ENCODE measurements at places on chromosomes 7 and 10.

DNA sequence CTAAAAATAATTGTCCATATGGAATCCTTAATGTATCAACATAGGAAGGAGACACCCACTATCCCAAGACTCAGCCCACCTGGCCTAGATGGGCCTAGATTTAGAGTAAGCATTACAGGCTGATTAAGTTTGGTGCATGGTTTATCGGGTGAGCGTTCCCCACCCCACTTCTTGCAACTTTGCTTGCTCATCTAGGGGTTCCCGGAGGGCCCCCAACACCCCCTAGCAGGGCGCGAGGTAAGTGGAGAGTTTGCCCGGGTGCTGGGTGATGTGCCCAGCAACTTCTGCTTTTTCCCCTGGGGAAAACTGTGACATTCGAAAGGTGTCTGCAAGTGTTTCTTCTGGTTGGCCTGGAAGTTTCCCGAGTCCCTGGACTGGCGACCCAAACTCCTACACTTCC is 31.7 kb downstream of the SKIDA1 start:
- DNase-seq, result no peak

DNA sequence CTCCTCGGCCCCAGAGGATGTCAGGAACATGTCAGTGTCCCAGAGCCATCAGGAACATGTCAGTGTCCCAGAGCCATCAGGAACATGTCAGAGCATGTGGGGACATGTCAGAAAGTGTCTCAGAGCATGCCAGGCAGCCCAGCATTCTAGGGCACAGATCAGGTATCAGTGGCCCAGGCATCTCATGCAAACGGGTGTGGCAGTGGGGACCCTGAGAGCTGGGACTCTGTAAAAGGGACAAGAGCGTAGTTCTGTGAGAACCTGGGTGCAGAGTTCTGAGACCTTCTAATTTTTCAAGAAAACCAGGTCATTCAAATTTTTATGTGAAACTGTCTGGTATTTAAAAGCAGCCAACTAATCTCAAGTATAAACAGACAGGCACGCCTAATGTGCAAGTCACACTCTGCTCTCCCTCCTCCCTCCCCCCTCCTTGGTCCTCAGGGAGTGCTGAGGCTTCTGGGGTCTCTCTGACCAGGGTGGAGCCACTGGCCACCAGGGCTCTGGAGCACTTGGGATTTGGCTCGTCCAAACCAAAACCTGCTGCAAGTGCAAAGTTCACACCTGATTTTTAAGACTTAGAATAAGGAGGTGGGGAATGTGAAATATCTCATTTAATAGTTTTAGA is 64.6 kb downstream of the ALOX5 start:
- no peak for DNase-seq

GRCh38 chr10:110068780-110069179 is 61.0 kb downstream of the ADD3 start:
- DNase-seq, result no peak

DNA sequence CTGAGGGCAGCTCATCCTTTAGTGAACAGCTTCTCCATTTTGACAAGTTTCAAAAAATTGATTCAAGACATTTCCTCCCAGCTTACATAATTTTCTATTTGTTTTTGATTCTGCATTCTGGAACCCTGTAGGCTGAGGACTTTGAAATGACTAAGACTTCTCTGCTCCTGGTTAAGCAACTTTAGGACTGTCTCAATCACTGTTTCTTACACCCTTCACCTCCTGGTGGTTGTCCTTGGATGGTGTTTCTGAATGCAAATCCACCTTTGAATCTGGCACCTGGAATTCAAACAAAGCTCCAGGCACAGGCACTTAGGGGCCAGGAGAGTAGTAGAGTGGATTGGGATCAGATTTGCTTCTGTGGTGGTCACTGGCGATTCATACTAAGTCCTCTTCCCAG is 595.5 kb downstream of the LRMDA start:
- DNase-seq, result no peak

DNA sequence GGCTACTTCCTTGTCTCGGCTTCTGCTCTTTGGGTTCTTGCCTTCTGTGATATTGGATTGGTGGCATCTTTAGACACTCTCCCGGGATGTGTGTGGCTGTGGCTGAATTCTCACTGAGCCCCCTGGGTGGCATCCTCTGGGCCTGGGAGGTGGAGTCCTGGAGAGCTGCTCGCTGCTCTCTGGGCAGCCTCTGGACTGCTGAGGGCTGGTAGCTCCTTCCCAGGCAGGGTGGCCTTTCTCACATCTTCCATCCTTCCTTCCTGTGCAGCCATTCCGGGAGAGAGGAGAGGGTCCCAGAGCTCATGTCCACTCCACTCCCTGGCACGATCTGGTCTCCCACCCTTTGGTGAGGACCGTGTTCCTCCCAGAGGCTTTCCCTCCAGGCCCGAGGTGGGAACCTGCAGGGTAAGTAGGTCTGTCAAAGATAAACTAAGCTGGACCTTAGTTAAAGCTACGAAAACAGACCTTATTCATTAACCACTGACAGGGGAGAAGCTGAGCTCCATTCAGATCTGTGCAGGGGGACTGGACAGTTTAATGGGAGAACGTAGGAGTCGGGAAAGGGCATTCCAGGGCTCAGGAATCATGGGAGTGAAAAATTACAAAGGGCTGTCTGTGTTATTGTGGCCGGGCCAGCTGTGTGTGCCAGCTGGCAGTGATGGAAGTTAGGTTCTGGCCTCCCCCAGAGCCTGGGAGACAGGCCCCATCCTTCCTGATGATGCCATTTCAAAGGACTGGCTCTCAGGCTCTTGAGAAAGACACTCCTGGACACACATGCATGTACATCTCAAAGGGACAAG is 8.7 kb downstream of the ATP6V0E2 start:
- DNase-seq, result no peak

DNA sequence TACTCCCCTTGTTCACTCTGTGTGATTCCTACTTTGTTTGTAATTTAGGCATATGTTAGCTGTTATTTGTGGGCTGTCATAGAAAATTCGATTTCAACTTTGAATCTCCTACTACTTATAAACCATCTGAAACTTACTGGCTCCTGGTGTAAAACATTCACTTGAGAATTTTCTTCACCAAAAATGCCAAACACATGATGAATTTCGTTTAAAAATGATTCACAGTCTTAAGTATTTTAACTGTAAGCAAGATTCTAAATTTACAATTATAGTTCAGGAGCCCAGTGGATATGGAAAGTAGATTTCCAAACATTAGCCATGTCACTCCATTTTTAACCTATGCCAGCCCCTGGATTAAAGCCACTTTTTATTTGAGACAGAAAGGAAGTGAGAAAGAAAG is 3.1 kb downstream of the CPED1 start:
- DNase-seq, result no peak

GRCh38 chr10:61125560-61126170 is 181.7 kb upstream of the RHOBTB1 start:
- DNase-seq, result no peak

DNA sequence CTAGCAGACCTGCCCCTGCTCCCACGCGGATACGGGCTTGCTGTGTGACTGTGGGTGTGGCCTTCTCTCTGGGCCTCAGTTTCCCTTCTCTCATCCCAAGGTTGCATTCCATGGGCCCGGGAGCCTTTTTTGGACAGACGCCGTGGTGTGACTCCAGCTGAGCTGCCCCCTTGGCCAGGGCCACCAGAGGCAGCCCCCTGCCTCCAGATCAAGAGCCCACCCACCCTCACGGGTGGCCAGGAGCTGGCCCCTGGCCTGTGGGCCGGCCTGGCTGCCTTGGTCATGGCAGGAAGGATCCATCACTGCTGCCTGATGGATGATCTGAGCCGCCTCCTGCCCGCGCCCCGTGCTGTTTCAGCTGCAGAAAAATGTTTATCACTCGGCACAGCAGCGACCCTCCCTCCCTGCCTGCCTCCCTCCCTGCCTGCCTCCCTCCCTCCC is 27.8 kb upstream of the ELFN1 start:
- no peak for DNase-seq

DNA sequence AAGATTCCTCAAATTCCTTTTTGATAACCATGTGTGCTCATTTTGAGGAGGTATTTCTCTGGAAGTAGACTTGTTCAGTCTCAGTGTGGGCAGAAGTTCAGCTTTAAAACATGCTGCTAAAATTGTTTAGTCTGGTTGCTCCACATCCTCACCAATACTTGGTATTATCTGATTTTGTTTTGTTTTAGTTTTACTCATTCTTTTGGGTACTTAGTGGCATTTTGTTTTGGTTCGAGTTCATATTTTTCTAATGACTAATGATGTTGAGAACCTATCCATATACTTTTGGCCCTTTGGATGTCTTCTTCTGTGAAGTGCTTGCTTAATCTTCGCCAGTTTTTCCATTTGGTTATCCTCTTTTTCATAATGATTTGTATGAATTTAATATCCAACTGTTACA is 694.2 kb upstream of the FZD8 start:
- no peak for DNase-seq

DNA sequence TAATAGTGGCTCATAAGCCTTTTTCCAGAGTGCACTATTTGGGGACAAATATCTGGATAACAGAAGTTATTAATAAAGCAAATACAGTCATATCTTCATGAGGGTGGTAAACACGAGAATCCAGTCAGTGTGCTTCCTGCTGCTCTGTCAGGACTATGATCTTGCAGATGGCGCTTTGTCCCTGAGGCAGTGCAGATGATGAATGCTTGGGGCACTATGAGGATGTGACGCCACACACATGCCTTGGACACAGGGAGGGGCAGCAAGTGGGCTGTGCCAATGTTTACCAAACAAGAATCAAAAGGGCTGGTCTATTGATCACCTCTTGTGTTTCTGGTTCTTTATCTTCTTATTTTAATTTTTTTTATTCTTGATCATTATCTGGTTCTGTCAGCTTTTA is 79.8 kb downstream of the GAD2 start:
- no peak for DNase-seq

DNA sequence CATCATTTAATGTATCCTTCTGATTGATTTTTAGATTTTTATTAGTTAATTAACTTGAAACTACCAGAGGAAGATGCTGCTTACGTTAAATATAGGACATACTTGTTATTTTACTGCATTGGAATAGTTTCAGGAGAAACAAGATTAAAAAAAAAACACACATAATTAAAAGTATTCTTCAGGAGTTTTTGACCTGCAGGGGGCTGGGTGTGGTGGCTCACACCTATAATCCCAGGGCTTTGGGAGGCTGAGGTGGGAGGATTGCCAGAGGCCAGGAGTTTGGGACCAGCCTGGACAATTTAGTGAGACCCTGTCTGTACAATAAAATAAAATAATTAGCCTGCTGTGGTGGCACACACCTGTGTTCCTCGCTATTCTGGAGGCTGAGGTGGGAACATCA is 10.7 kb downstream of the CBLL1 start:
- DNase-seq, result no peak

DNA sequence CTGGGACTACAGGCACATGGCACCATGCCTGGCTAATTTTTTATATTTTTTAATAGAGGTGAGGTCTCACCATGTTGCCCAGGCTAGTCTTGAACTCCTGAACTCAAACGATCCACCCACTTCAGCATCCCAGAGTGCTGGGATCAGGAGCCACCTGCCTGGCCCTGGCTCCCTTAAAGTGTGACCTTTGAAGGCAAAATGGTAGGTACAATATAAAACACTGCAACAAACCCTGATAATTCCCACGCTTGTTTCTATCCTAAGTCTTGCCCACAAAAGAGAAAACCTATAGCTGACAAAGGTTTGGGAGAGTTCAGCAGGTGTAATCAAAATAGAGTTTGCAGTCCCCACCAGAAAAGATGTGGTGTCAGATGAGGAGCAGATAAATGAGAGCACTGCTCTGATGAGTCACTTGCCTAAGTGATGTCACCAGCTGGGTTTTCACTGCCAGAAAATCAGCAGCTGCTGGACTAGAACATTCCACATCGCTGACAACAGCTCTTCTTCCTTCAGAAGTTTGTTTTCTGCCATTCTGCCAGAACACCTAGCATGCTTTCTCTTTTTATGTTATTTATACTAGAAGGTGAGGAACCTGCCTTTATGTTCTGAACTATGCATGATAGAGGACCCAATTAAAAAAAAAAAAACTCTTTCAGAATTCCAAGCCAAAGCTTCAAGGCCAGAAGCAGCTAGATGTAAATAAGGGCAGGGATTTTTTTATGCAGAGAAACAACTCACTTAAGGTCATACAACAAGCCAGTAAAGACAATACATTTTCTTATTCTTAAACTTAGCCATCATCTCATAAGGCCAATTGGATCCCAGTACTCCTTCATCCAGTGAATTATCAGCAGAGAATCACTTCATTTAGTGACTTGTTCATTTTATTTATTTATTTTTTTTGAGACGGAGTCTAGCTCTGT is 18.0 kb downstream of the PURB start:
- no peak for DNase-seq

DNA sequence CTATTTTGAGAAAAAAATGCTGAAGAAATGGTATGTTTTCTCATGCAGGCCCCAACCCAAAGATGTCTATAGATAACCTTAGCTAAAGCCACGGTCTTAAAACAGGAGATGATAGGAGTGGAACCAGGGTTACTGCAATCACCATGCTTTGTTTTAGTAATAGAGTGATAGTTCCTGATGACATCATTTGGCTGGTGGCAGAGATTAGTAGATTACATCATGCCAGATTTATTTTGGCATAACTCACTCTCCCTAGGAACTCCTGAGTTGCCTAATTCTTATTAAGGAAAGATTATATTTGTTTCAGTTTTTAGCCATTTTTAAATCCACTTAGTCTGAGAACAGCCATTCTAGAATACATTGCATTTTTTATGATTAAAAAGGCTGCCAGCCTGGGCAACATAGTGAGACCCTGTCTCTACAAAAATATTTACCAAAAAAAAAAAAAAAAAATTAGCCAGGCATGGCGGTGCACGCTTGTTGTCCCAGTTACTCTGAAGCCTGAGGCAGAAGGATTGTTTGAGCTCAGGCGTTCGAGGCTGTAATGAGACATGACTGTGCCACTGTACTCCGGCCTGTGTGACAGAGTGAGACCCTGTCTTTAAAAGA is 17.8 kb downstream of the ENO4 start:
- no peak for DNase-seq

DNA sequence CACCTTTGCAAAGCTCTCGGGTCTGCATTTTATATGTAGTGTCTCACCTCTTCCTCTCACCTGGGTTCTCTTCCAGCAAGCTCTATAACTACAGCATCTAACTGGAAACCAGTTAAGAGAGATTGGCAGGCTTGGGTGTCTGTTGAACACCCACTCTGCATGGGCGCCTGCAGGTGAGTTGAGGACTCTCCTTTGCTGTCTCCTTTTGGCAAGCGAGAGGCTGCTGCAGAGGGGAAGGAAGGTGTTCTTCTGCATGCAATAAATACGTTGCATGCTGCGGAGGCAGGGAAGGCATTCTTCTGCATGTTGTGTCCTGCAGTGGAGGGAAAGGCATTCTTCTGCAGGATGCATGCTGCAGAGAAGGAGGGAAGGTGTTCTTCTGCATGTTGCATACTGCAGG is 81.4 kb upstream of the ADAM12 start:
- no peak for DNase-seq

GRCh38 chr7:52423251-52423650 is 612.2 kb upstream of the POM121L12 start:
- DNase-seq, result no peak

- no peak for DNase-seq
These were observed 90.7 kb downstream of the APBB1IP start for GRCh38 chr10:26528715-26529393.

Measured in activated CD8-positive, alpha-beta memory T cell treated with anti-CD3 and anti-CD28 coated beads for 1 hour (primary cell).